ENCODE measurements at places on chromosomes 3 and 15. TPM values are rescaled to one million over a fixed set of nuclear protein-coding genes. Genes with fewer than 3 reads are reported as not detected.

DNA sequence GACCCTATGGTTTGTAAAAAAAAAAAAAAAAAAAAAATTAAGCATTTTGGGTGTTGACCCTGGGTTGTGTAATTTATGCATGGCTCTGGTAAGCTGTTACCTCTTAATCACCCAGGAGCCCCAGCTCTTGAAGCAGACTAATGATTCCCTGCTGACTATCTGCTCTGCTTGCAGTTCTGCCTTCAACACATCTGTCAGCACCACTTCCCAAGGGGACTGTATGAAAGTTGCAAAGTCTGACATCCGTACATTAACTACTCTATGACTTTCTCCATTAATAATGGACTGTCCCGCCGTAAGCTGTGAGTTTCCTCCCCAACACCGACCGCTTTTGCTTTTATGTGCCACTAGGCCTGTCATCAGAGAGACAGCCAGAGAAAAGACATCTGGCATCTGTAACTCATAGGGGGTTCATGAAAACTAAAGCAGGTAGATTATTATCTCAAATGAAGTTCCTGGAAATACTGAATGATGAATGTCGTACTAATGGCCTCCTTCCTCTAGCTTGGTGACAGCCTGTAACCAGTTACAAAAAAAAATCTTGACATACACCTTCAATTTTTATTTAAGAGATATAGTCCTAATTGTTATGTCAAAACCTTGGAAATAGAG lies 271.5 kb downstream of the IL5RA start:
- no peak for DNase-seq
- no peak overlapping the region for H3K27ac ChIP-seq

GRCh38 chr15:61195116-61196002 lies 33.7 kb downstream of the RORA start:
- no peak for DNase-seq
- no peak overlapping the region for H3K27ac ChIP-seq
- no peak overlapping the region for H3K4me3 ChIP-seq
- H3K27me3 ChIP-seq, result no peaks in the 10 kb centered on the region
- H3K36me3 ChIP-seq, result no peaks in the 10 kb centered on the region
- H3K4me1 ChIP-seq, result no peaks in the 10 kb centered on the region

ITGA11 gene
- 12.1 TPM for total RNA-seq

- no peaks in the 10 kb centered on the region for H3K4me1 ChIP-seq
- H3K27me3 ChIP-seq, result peaks cover 78% of the 10 kb centered on the region
- DNase-seq, result peak; percentile 55
- H3K27ac ChIP-seq, result no peak overlapping the region
- H3K4me3 ChIP-seq, result no peak overlapping the region
- no peaks in the 10 kb centered on the region for H3K36me3 ChIP-seq
Observed at GRCh38 chr15:76330080-76330680, 6.4 kb upstream of the ISL2 start.

DNA sequence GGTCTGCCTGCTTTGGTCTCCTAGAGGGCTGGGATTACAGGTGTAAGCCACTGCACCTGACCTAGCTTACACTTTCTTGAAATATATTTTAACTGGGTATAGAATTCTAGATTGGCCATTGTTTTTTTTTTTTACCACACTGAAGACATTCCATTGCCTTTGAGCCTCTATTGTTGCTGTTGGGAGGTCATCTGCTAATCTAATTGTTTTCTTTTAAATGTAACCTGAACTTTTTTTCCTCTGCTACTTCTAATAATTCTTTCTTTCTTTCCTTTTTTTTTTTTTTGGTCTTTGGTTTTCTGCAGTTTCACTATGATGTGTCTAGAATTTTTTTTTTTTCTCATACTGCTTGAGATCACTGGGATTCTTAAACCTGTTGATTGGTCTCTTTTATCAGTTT lies 28.1 kb downstream of the ERICH6 start:
- no peak overlapping the region for H3K4me3 ChIP-seq
- DNase-seq, result no peak
- no peaks in the 10 kb centered on the region for H3K27me3 ChIP-seq
- H3K4me1 ChIP-seq, result no peaks in the 10 kb centered on the region

DNA sequence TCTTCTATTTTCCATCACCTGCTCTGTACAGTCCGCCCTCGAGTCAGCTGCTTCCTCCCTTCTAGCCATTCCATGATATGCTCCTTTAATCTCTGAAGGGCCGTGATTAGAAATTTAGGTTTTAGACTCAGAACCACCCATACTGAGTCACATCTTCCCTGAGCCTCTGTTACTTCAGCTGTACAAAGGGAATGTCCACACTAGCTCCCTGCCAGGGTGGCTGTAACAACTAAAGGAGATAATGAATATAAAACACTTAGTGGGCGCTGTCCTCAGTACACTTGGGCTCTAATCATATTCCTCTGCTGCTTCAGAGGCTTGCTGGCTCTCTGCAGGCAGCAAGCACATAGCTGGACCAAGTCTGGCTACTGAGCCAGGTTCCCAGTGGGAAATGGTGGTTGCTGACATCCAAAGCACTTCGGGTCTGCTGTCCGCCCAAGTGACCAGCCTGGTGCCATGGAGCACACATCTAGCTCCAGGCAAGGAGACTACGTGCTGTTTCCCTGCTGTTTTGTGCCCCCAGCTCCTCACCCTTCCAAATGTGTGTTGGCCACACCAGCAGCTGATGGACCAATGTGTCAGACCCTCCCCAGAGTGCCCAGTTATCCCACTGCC lies 901 bp upstream of the CHST14 start:
- H3K27ac ChIP-seq, result peak overlapping the region; percentile 96
- H3K36me3 ChIP-seq, result no peaks in the 10 kb centered on the region
- peak overlapping the region; percentile 56 for H3K4me3 ChIP-seq
- no peak for DNase-seq

GRCh38 chr3:170909129-170909903 lies 879 bp upstream of the EIF5A2 start:
- peaks cover 7% of the 10 kb centered on the region for H3K4me1 ChIP-seq
- H3K36me3 ChIP-seq, result no peaks in the 10 kb centered on the region
- H3K27me3 ChIP-seq, result no peaks in the 10 kb centered on the region

C3orf80 gene
- not detected for total RNA-seq

DNA sequence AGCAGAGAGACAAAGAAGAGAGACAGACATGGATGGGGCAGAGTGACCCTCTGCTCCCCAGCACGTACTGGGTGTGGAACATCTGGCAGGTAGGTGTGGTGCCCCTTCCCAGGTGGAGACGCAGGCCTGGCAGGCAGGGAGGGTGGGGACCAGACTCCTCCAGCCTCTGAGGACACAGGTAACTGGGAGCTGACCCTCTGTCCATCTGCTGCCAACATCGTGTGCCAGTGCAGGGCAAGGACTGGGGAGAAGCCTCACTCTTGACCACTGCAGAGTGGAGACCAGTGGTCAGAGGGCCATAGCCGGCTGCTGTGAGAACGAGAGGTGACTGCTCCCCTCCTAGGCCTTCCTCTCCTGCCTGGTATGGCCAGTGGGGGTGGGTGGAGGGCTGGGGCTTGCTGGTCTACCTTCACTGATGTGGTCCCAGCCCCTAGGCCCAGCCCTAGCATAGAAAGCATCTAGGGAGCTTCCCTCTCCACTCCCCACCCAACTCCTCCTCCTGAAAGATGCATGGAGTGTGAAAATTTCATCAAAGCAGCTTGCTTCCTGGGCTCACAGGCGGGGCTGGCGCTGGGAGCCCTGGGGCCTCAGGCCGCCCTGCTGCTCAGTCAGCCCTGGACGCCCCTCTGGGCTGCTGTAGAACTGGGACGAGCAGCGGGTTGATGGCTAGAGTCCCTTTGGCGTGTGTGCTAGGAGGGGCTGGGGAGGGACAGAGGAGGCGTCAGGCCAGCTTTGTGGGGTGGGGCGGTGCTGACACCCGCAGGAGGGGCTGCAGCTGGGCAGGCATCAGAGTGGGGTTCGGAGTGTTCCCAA lies 90.3 kb downstream of the PLXNA1 start:
- no peak overlapping the region for H3K4me3 ChIP-seq
- no peak for DNase-seq
- H3K36me3 ChIP-seq, result no peaks in the 10 kb centered on the region
- H3K27ac ChIP-seq, result no peak overlapping the region
- H3K4me1 ChIP-seq, result no peaks in the 10 kb centered on the region
- H3K27me3 ChIP-seq, result no peaks in the 10 kb centered on the region

SNTN gene
- not detected for total RNA-seq

GRCh38 chr3:39819899-39820298 lies 10.5 kb downstream of the MYRIP start:
- no peak overlapping the region for H3K4me3 ChIP-seq
- no peaks in the 10 kb centered on the region for H3K27me3 ChIP-seq
- no peaks in the 10 kb centered on the region for H3K4me1 ChIP-seq
- no peak for DNase-seq
- no peaks in the 10 kb centered on the region for H3K36me3 ChIP-seq
- H3K27ac ChIP-seq, result no peak overlapping the region

DNA sequence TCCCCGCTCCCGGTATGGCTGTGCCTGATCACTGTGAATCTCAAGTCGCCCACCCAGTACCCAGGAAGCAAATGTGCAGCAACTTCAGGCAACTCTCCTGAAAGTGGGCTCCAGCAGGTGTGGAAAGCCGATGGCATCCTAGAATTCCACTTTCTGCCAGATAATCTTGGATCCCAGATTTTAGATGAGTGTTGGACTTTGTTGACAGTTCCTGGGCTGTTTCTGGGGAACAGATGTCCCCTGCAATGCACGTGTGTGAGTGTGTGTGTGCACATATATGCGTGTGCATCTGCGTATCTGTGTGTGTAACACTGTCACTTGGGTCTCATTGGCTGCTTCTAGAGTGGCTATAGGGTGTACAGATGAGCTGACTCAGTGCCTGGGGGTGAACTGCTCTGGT lies 59.0 kb downstream of the FEM1B start:
- peaks cover 23% of the 10 kb centered on the region for H3K4me1 ChIP-seq
- no peak overlapping the region for H3K27ac ChIP-seq
- no peaks in the 10 kb centered on the region for H3K27me3 ChIP-seq
- H3K36me3 ChIP-seq, result no peaks in the 10 kb centered on the region

GRCh38 chr15:92056875-92057274 lies 203.4 kb downstream of the SLCO3A1 start:
- no peaks in the 10 kb centered on the region for H3K27me3 ChIP-seq
- no peak overlapping the region for H3K4me3 ChIP-seq
- DNase-seq, result no peak
- H3K4me1 ChIP-seq, result no peaks in the 10 kb centered on the region

- no peak for DNase-seq
- no peak overlapping the region for H3K27ac ChIP-seq
- no peaks in the 10 kb centered on the region for H3K36me3 ChIP-seq
- no peak overlapping the region for H3K4me3 ChIP-seq
Observed at GRCh38 chr3:117435506-117435905, 725.9 kb downstream of the TUSC7 start.

All from tibial nerve (tissue), 4 donors.